Activated CD4-positive, alpha-beta T cell treated with anti-CD3 and anti-CD28 coated beads, Interleukin-10, Interleukin-2, amounts not matched to agents 100 ng/mL and 50 ng/mL, durations not matched to agents 16 hours and 8 hours (primary cell): ENCODE measurements at places on chromosomes 7 and 10.
A peak's percentile ranks its signal among the peaks of the same experiment; 100 is the strongest.

- no peak for DNase-seq
These were observed 36.6 kb downstream of the CACNA2D1 start for GRCh38 chr7:82406937-82407336.

- no peak for DNase-seq
These were observed 411.1 kb downstream of the GFRA1 start for GRCh38 chr10:115861864-115862263.

DNA sequence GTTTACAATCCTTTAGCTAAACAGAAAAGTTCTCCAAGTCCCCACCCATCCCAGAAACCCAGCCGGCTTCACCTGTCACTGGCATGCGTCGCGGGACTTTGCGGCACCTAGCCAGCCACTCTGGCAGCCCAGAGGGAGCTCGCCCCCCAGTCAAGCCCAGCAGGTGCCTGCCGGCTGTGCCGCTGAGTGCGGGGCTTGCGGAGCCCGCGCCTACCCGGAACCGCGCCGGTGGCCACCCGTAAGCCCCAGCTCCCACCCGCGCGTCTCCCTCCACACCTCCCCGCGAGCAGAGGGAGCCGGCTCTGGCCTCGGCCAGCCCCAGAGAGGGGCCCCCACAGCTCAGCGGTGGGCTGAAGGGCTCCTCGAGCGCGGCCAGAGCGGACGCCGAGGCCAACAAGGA lies 446.1 kb downstream of the GRM8 start:
- no peak for DNase-seq

GRCh38 chr7:22444181-22444971 lies 55.6 kb downstream of the STEAP1B start:
- no peak for DNase-seq

DNA sequence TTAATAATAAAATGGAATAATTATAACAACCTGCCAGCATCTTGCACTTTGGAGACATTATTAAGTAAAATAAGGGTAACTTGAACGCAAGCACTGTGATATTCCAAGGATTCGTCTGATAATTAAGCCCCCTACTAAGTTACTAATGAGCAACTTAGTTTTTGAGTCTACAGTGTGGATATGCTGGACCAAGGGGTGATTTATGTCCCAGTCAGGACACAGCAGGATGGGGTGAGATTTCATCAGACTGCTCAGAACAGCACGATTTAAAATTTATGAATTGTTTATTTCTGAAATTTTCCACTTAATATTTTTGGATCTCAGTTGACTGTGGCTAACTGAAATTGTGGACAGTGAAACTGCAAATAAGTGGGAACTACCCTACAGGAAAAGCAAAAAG lies 182.8 kb upstream of the PHF14 start:
- DNase-seq, result no peak

- no peak for DNase-seq
These were observed 51.5 kb downstream of the NRCAM start for GRCh38 chr7:108404509-108405420.

GRCh38 chr7:21544715-21545114 lies 1.9 kb downstream of the DNAH11 start:
- DNase-seq, result no peak

DNA sequence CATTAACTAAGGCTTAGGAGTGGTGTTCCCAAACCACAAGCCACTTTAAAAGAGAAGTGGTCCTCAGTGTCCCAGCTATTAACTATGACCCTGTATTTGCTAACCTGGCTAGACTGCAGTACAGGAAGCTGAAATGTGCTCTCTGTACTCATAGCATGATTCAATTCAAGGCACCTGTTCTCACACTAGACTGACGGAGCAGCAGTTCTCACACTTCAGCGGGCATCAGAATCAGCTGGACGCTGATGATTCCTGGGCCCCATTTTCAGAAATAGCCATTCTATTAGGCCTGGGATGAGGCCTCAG lies 24.5 kb upstream of the MSRB2 start:
- DNase-seq, result no peak

DNA sequence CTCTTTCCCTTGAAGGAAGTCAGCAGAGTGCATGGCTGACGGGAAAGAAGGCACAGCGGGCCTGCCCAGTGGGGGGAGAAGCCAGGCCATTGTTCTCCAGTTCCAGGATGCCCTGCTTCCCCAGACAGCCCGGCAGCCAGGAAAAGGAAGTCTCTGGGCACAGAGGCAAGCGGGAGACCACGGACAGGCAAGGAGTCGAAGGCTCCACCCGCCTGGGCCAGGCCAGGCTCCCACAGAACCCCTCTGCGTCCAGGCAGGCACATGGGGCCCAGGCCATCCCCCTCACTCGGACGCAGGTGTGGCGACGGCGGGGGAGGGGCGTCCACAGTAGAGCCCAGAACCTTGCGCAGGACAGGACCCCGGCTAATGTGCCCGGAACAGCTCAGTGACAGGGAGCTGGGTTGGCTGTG lies 8.7 kb downstream of the GPR146 start:
- no peak for DNase-seq

- DNase-seq, result no peak
These were observed 973.1 kb downstream of the LRMDA start for GRCh38 chr10:76404531-76404930.

GRCh38 chr7:50577569-50577968 lies 12.4 kb upstream of the DDC start:
- DNase-seq, result no peak

DNA sequence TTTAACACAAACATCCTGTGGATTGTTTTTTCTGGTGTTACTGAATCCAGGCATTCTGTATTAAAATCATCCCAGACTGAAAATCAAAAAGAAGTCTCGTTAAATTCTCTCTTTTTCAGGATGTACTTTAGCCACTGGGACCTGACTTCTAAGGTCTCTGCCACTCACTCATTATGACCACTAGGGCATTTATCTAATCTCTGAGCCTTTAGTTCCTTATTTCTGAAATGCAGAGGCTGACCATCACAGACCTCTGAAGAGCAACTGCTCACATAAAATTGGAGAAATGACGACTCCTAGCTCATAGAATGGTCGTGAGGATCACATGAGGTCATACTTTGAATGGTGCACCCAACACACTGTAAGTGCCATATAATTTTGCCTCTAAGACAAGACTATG lies 63.2 kb downstream of the KCNMA1 start:
- no peak for DNase-seq

DNA sequence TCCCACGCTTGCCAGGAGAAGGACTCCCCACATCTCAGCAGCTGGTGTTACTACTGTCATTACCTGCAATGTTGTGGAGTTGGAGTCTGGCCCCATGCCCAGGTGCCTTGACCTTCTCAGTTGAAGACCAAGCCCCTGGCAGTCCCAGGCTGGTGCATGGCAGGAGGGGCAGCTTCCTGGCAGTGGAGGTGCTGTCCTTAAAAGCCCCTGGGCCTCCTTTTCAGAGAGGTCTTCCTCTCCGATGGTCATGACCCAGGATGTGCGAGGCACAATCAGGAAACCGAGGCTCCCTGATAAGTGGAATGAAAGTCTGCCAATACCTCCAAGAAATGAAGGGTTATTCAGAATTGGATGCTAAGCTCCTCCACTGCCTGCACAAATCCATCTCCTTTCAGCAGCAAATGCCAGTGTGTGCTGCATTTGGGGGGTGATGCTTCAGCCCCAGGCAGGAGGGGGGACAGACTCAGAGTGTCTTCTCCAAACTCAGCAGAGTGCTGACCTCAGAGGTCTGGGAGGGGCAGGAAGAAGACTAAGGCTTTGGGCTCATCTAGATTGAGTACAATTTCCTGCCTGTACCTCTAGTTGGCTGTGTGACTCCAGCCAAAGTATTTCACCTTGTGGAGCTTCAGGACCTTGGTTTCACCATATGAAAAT lies 97.0 kb upstream of the DDC start:
- DNase-seq, result peak; percentile 81

- no peak for DNase-seq
These were observed 54.9 kb downstream of the TFPI2 start for GRCh38 chr7:93835702-93836101.

- no peak for DNase-seq
These were observed 7.3 kb downstream of the MAFK start for GRCh38 chr7:1537535-1538412.

DNA sequence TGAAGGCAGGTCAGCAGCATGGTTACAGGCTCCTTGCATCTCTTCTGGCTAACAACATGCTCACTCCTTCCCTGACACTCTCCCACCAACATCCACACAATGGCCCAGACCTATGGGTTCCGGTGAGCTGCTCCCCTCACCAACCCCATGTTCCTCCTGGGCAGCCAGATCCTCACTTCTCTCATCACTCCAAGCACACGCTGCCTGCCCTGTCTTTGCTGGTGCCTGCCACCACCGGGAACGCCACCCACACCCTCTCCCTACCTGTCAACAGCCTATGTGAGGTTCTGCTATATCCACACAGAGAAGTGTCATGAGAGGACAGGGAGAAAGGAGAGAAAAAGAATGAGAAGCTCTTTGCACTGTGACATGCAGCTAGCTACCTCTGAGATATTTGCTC lies 14.6 kb downstream of the PARP12 start:
- DNase-seq, result no peak

GRCh38 chr10:97747573-97747972 lies 10.6 kb downstream of the ZFYVE27 start:
- DNase-seq, result no peak

- DNase-seq, result no peak
These were observed 95.9 kb upstream of the TNRC18 start for GRCh38 chr7:5519515-5519928.

DNA sequence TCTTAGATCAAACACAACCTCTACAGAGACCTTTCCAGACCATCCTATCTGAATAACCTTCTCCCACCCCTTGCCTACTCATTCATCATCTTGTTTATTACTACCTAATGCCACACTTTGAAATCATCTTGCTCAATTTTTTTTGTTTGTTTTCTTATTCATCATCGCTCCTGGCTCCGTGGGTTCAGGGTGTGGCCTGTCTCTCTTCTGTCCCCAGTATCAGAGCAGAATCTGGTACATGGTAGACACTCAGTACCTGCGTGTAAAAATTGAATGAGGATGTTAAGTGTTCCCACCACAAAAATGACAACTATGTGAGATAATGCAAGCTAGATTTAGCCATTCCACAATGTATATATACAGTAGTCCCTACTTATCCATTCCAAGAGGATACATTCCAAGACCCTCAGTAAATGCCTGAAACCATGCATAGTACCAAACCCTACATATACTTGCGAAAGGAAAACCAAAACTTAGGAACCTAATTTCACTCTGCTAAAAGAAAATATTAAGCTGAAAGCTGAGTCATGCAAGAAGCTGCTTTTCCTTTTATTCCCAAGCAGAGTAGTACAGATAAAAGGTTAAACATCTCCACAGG lies 72.1 kb upstream of the SEC61G start:
- DNase-seq, result no peak

- DNase-seq, result no peak
These were observed 24.8 kb downstream of the GBX1 start for GRCh38 chr7:151142686-151143040.

- DNase-seq, result peak; percentile 53
These were observed 3.1 kb downstream of the KLLN start for GRCh38 chr10:87860156-87860795.

DNA sequence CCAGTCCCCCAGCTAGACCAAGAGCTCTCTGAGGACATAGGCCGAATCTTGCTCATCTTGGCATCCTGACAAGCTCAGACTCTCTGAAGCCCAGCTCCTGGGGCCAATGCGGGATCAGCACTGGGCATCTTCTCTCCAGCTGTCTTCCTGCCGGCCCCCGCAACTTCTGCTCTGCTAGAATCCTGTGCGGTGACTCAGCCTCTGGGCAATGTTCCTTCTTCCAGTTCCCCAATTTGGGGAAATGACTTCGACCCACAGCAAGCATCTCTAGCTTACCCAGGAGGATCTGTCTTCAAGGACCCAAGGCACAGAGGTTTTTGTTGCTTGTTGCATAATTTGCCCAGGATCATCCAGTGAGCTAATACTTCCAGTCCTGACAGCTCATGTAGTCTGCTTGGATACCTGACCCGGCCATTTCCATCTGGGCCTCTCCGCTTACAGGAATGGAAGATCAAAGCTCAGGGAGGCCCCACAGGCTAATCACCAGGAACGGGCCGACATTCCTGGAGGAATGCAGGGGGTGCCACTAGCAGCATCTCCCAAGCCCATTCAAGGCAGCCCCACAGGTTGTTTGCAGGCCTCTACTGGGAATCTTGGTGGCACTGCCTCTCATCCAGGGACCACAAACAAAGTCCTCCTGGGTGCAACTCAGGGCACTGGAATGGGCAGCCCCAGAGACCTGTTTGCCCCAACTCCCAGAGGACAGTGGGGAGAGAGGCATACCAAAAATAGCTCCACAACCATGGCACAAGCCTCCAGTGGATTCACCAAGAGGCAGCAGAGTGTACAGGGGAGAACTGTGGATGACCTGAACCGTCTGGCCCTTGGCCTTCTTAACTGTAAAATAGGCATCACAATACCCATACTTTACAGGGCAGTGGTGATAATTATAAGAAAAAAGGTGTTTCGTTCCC lies 151.9 kb downstream of the NEURL1 start:
- DNase-seq, result no peak

- no peak for DNase-seq
These were observed 2.5 kb downstream of the TCF7L2 start for GRCh38 chr10:112952282-112953173.

DNA sequence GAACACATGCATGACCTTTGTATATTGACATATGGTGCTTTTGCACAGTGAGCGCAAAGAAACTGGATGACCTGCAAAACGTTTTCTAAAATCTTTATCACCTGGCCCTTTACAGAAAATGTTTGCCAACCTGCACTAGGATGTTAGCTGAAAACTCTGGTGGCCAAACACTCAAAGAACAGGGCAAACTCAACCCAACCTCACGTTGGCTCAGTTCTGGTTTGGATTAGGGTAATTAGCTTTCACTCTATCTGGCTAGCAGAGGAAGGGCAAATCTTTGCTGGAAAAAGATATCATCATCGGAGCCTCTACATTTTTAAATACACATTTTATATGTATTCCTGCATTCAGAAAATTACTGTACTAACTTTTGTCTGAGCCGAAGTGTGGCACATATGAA lies 688.9 kb downstream of the PHTF2 start:
- DNase-seq, result no peak

- no peak for DNase-seq
These were observed 683.3 kb downstream of the GRM8 start for GRCh38 chr7:126569402-126569801.

GRCh38 chr10:86195521-86196157 lies 171.0 kb downstream of the GRID1 start:
- DNase-seq, result no peak

GRCh38 chr10:92328993-92329392 lies 38.0 kb downstream of the MARCHF5 start:
- DNase-seq, result peak; percentile 30

DNA sequence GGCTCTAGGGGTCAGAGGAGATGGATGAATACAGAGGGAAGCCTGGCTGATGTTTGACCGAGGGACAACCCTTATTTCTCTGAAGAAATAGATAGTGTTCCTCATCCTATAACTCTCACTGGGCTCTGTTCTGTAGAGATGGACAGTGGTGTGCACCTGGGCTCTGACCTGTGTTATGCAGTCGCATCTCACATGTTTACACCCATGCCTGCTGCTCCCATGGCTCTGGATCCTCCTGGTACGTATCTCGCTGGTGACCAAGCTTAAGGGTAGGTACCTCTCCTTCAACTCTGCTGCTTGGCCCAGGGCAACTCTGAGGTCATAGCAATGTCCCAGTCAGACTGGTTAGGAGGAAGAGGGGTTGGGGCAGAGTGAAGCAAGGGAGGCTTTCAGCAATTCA lies 42.8 kb downstream of the ADRA2A start:
- DNase-seq, result no peak
